ENCODE measurements at places on chromosomes 4 and X.
A peak's percentile ranks its signal among the peaks of the same experiment; 100 is the strongest.

- DNase-seq, result no peak
Observed at GRCh38 chr4:112448306-112449132, 67.5 kb downstream of the NEUROG2 start.

DNA sequence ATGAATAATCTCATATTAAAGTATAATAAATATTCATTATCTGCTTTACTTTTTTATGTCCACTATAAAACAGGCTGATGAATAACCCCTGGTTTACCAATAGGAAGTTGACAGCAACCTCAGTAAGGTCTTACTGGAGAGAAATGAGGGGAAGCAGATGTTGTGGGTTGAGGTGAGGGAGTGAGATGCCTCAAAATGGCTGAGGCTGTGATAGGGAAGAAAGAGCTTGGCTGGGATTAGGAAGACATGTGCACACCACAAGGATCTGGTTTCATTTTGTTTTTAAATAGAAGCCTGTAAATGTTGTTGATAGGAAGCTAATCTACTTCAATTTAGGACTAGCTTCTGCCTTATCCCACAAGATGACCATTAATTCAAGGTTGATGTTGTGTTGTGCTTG is 14.4 kb upstream of the CYBB start:
- DNase-seq, result no peak

GRCh38 chr4:48022192-48022799 is 5.7 kb downstream of the NIPAL1 start:
- DNase-seq, result no peak

DNA sequence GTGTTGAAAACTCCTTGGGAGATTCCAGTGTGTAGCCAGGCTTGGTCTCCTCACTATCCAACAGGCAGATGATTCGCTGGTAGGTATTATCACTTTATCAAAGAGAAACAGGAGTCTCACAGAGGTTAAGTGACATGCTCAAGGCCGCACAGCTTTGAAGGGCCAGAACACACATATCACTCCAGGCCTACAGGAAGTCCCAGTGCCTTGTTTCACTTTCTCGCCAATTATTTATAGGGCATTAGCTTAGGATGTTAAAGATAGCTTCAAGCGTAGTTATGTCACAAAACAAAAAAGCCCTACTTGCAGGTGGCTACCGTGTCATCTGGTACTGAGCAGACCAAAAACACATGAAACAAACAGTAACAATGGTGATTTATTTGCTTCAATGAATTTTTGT is 13.2 kb downstream of the ATP8A1 start:
- DNase-seq, result no peak

DNA sequence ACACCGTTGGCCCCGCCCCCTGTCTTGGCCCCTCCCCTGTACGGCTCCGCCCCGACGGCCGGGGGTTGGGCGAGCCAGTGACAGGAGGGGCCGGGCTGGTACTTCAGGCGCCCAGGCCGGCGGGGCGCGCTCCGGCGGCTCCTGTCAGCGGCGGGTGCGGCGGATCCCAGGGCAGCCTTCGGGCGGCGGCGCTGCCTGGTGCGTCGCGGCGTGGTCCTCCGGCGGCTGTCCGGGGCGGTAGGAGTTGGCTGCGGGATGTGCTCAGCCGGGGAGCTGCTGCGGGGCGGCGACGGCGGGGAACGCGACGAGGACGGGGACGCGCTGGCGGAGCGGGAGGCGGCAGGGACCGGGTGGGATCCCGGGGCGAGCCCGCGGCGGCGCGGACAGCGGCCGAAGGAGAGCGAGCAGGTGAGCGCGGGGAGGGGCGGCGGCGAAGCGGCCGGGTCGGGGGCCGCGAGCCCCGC is at the start of gene FAM241A:
Gene FAM241A (plus strand): TSS at position 129 of the 464 bp plus-strand sequence. CDS start 127 bp downstream, at position 256.
- DNase-seq, result peak; percentile 75

GRCh38 chr4:41346306-41347061 is 89.8 kb downstream of the UCHL1 start:
- no peak for DNase-seq

- no peak for DNase-seq
Observed at GRCh38 chr4:181807771-181808170, 435.4 kb upstream of the TENM3 start.

- DNase-seq, result no peak
Observed at GRCh38 chr4:174260099-174260498, 23.4 kb downstream of the FBXO8 start.

DNA sequence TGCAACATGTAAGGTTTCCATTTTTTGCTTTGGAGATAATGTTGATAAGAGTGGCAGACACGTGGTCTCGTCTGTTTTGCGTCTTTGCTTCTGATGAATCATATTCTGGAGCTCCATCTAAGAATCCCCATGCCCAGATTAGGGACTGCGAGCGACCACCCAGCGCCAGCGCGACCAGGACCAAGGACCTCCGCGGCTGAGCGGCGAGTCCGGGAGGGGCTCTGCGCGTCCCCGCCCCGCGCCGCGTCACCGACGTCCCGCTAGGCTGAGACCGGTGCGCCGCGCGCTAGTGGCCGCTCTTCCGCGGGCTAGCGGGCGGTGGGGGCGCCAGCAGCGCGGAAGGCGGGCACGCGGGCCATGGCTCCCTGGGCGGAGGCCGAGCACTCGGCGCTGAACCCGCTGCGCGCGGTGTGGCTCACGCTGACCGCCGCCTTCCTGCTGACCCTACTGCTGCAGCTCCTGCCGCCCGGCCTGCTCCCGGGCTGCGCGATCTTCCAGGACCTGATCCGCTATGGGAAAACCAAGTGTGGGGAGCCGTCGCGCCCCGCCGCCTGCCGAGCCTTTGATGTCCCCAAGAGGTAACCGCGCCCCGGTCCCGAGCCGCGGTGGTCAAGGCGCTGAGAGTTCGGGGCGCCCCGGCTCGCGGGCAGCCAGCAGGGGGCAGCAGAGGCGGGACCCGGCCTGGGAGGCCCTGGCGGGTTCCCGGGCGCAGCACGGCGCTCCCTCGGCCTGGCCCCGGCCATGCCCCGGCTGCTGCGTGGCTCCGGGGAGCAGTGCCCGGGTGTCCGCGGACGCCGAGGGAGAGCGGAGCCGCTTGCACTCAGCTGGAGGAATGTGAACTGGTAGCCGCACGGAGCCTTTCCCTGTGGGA is at the start of gene SRD5A3:
Gene SRD5A3 (plus strand): TSS at position 263 of the 871 bp plus-strand sequence. CDS start 95 bp downstream, at position 358.
- peak; percentile 60 for DNase-seq

GRCh38 chr4:87557348-87557747 is 28.2 kb upstream of the SPARCL1 start:
- DNase-seq, result no peak

GRCh38 chr4:94798808-94799207 is 41.1 kb downstream of the BMPR1B start:
- no peak for DNase-seq

DNA sequence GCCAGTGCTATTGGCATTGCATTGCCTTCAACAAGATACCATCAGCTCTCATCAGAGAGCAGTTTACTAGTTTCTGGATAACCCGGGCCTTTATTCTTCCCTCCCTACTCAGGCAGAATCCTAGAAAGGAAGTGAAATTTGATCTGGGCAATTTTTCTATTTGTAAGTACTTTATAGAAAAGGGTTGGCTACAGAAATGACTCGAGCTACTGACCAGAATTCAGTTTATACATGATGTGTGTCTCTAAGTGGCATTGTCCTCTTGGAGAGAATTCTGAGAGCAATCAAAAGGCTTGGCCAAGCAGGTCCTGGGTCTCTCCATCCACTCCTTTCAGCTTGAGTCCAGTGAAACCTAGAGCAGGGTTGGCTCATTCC is 192.7 kb upstream of the LEF1 start:
- no peak for DNase-seq

GRCh38 chr4:36086261-36086786 is 158.0 kb downstream of the ARAP2 start:
- no peak for DNase-seq

GRCh38 chrX:153595859-153596857 is 2.8 kb downstream of the CCNQ start:
- no peak for DNase-seq

DNA sequence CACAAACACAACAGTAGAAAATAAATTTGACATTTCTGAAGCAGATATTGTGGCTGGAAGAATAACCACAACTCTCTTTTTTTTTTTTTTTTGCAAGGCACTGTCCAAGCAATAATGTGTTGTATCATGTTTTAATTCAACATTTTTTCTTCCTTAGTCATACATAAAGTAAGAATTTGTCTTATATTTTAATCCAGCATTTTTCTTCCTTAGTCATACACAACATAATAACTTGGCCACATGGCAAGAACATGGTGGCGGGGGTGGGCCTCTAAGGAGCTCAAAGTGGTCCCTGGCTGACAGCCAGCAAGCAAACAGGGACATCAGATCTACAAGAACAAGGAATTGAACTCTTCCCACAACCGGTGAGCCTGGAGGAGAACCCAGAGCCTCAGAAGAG is 20.2 kb downstream of the FBXW7 start:
- DNase-seq, result no peak

- DNase-seq, result no peak
Observed at GRCh38 chr4:100059467-100059866, 109.4 kb upstream of the H2AZ1 start.

- DNase-seq, result no peak
Observed at GRCh38 chr4:128454881-128455280, 167.3 kb upstream of the PGRMC2 start.

DNA sequence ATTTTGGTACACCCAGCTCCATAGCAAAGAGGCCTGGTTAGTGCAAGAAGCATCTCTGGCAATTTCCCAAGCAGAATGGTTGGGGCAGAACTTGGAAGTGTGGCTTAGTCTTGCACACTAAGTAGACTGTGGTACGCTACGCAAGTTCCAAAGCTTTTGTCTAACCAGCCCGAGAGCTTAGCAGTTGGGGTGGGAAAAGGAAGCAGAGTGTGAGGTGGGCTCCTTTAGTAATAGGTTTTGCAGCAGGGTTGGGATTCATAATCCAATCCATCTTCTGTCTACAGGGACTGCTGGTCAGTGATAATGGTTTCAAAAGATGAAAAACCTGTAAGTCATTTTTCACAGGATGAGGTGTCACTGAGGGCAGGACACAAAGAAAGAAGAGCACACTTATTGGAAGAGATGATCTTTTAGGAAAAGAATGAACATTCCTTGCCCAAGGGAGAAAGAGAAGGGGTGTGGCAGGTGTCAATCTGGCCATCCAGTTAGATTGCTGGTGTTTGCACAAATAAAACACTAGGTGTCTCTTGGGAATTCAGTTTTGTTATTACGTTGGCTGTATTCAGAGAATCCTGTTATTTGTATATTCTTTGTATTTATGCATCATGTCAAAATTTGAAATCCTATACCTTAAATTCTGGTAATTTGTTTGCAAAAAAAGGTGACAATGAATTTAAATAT is 244.3 kb downstream of the GPAT3 start:
- no peak for DNase-seq

- DNase-seq, result no peak
Observed at GRCh38 chrX:57121816-57122215, 468 bp upstream of the SPIN2B start.

GRCh38 chrX:86348669-86349068 is 200.4 kb downstream of the DACH2 start:
- no peak for DNase-seq

- no peak for DNase-seq
Observed at GRCh38 chrX:10506781-10507180, 113.6 kb downstream of the MID1 start.

GRCh38 chr4:33104273-33104672 is 2384.1 kb downstream of the PCDH7 start:
- no peak for DNase-seq

- no peak for DNase-seq
Observed at GRCh38 chr4:54727346-54727745, 69.6 kb downstream of the KIT start.

DNA sequence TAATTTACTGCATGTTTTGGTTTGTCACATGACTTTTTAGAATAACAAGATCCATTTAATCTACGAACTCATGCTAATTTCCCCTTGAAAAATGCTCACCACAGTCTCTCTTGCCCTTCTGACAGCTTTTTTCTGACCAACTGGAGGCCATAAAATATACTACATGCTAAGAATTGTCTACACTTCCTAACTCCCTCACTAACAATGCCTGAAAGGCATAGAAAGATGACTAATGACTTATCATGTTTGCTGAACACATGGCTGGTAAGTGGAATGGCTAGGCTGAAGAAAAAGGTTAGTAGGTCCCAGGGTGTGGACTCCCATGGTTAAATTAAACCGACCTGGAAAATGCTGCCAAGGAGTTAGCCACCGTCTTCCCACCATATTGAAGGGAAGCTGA is 309.9 kb downstream of the SPOCK3 start:
- DNase-seq, result no peak

- DNase-seq, result no peak
Observed at GRCh38 chrX:46279214-46279924, 265.9 kb downstream of the ZNF674 start.

- DNase-seq, result no peak
Observed at GRCh38 chr4:185811509-185812364, at the start of gene SORBS2. TSS of gene SORBS2 (minus strand) at chr4:185812194. CDS start at chr4:185690571, 121,623 bp downstream.

- no peak for DNase-seq
Observed at GRCh38 chrX:149491812-149492211, 13.3 kb downstream of the IDS start.

DNA sequence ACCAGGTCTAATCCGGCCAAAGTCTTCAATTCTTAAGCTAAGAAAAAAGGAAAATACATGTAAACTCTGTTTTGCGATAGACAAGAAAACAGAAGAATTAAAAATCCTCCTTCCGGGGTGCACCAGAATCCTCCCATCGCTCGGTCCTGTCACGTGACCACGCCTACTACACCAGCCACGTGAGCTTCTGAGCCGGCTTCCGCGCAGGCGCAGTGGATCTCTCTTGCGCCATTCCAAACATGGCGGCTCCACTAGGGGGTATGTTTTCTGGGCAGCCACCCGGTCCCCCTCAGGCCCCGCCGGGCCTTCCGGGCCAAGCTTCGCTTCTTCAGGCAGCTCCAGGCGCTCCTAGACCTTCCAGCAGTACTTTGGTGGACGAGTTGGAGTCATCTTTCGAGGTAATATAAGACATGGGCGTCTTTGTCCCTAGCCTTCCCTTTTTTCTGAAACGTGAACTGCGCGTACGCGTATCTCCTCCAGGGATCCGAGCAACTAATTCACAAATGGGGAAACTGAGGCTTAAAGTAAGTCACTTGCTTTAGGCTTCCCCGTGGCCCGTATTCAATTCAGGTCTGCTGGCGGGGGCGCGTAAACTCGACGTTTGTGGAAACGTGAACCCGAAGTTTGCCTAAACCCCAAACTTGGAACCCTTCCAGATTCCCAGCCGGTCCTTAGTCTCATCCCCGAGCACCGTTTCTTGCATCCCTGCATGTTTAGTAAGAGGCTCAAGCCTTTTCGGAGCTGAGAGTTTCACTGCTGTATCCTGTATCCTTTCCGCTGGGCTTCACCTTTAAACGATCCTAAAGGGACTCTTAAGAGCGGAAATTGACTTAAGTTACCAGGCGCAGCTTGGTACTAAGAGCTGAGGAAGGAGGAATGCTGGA is at the start of gene MED28:
Gene MED28 (plus strand): TSS at position 226 of the 884 bp plus-strand sequence. CDS start 14 bp downstream, at position 240.
- DNase-seq, result peak; percentile 87

DNA sequence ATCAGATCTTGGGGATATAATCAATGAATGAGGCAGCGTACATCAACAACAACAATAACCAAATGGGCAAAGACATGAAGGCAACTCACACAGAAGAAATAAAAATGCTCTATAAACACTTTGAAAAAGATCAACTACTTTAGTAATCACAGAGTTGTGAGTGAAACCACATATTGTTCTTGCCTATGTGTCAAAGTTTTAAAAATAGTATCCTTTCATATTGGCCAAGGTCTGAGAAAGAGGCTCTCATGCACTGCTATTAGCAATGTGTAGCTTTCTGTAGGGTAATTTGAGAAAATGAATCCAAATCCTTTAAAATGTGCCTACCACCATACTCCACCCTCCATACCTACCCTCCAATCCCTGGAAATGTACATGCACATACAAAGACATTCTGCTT is 25.0 kb downstream of the COQ2 start:
- DNase-seq, result no peak

GRCh38 chr4:87853108-87853507 is 20.3 kb downstream of the MEPE start:
- no peak for DNase-seq
